ENCODE measurements at places on chromosomes 12 and 14.

DNA sequence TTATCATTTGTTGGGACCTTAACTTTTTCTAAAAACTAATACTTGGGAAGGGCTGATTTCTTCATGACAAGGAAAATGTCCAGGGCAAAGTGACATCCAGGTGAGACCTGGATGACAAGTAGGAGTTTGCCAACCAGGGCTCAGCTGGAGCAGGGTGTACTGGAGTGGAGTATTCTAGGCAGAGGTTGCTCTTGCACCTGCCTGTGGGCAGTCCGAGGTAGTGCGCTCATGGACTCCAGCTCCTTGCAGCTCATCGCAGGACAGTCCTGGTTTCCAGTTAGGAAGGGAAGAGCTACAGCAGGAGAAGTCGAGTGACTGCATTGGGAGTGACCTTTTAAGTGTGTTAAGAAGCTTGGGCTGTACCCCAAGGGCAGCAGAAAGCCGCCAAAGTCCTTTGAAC, 175.9 kb downstream of the PELI2 start:
- no peak for DNase-seq

GRCh38 chr14:90204516-90204915, 51.8 kb upstream of the PSMC1 start:
- DNase-seq: no peak

DNA sequence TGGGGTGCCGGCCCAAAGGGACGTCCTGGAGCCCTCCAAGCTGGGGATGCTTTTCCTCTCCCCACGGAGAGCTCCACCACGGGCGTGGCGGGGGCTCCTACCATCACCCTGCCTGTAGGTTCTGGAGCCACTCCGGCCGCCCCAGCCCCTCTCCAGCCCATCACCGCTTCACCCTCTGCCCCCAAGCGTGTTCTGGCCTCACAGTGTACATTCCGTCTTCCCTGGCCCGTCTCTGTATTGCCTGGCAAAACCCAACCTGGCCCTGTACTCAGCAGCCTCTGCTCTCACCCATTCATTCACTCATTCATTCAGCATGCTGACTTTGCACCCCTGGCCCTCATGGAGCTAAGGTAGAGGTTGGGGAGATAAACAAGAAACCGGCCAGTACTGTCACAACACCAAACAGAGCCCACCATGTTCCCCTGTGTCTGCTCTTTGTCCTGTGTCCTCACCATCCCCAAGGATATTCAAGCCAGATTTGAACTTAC, 20.3 kb downstream of the SLC25A29 start:
- no peak for DNase-seq

DNA sequence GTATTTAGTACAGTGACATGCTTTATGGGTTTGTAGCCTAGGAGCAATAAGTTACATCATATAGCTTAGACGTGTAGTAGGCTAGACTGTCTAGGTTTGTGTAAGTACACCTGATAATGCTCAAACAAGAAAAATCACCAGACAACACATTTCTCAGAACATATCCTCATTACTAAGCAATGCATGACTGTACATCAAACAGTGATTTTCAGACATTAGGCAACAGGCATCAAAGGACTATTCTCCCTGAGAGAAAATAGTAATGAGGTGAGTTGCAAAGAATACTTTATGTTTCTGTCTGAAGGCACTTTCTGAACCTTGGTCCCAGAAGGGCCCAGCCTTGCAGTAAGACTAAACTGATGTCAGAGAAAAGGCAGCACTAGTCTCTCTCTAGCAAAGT, 48.4 kb upstream of the SYT10 start:
- no peak for DNase-seq

DNA sequence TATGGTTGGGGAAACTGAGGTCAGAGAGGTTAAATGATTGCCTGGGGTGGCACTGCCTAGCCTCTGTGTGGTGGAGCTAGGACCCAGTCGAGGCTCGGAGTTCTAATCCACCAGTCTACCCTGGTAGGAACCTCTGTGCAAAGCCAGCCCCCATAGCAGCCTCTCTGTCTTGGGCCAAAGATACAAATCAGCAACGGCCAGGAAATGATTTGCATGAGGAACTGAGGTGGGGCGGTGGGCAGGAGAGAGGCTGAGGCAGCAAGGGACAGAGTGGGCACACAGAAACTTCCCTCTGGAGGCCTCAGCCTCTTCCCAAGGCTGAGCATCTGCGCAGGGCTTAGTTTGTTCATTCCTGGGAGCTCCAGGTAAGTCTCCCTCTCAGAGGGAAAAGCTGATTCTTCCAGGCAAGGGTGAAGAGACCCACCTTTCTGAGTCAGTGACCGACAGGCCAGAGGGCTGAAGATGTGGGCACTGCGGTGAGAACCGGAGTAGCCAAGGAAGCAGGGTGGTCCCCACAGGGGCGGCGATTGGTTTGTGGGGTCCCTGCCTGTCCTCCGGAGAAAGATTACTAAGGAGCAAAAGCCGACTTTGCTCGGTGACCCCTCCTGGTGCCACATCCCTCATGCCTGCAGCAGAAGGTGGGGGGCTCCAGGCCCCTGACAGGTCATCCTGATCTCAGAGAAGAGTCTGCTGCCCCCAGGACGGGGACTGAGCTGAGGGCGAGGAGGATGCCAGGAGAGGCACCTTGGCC, 134.6 kb downstream of the CACNA1C start:
- no peak for DNase-seq

Data from fibroblast of skin of left biceps (primary cell).